ENCODE measurements at places on chromosomes 6 and 20.

DNA sequence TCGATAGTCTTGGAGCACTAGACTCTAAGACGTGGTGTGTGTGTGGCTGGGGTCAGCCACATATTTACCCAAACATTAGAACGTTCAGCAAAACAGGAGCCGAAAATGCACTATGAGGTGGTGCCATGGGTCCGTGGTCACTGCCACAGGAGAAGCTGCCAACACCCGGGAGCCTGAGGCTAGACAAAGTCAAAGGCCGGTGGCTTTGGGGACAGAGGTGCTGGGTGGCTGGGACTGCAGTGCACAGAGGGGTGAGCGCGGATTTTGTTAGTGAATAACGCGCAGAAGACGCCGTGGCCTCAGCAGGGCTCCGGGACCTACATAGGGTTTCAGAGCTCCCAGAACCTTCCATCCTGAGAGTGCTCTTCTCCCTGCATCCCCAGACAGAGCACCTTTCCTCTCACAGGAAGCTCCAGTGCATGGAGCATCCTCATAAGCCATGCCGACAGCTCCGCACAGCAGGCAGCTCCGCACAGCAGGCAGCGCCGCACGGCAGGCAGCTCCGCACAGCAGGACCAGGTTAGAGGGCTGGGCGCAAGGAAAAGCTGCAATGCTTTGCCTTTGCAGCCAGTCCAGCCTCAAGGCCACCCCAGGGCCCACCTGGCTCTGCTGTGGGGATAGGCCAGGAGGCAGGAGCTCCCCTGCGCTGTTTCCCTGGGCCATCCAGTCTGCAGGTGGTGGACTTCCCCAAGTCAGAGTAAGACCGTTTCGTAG is 304.1 kb downstream of the TAF4 start:
- no peak for DNase-seq

DNA sequence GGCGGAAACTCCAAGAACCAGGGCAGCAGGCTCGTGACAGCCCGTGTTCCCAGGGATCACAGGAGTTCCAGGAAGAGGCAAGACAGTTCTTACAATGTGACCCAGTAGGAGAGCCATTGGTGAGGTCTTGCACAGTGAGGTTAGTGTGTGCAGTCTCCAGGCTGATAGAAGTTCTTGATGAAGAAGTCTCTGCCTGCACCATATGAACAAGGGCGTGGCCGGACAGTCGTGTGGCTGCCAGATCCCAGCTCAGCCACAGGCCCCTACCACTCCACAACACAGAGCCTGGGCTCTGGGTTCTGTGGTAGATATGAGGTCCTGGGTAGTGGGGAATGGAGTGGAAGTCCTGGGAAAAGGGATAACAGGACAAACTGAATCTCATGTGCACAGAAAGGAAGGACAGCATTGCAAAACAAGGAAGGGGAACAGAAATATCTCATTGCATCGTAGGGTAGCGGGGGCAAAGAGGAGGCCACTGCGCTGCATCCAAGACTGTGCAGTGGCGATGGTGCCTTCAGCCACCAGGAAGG is 65.2 kb downstream of the STX11 start:
- DNase-seq: no peak

DNA sequence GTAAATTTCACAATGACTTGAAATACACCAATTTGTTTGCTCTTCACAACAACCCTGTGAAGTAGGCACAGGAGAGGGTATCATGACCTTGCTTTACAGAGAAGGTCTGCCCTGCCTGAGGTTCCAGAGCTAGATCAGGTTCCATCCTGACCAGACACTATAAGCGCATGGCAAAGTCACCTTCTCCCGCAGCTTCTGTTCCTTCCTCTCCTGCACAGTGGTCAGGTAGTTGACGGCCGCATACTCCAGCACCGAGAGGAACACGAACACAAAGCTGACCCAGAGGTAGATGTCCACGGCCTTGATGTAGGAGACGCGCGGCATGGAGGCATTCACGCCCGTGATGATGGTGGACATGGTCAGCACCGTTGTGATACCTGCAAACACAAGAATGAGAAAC is 34.3 kb downstream of the PM20D2 start:
- DNase-seq: no peak

DNA sequence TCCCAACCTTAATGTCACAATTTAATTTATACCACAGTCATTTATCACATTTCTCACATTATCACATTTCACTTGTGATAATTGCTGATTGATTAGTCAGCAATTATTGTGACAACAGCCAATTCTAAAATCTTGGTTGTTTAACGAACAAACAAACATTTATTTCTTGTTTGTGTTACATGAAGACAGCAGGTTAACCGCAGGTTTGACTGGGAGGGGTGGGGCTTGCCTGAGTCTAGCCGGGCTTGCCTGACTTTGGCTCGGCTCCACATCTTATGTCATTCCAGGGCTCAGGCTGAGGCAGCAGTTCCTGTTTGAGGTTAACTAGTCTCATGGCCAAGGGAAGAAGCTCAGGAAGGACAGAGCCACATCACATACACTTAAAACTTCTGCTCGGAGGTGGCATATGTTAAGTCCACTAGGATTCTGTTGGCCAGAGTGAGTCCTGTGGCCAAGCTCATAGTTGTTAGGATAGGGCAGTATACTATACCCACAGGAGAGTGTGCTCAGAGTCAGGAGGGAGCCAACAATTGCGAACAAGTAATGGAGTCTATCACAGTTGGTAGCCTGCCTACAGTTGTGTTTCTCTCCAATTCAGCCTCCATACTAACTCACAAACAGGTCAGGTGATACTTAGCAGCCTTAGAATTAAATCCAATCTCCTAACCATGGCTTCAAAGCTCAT is 90.0 kb upstream of the IFNGR1 start:
- DNase-seq: peak; percentile 39

- DNase-seq: no peak
These were observed 125.3 kb upstream of the B3GAT2 start for GRCh38 chr6:71082033-71082650.

- DNase-seq: no peak
These were observed 18.0 kb upstream of the MAFB start for GRCh38 chr20:40706977-40707582.

DNA sequence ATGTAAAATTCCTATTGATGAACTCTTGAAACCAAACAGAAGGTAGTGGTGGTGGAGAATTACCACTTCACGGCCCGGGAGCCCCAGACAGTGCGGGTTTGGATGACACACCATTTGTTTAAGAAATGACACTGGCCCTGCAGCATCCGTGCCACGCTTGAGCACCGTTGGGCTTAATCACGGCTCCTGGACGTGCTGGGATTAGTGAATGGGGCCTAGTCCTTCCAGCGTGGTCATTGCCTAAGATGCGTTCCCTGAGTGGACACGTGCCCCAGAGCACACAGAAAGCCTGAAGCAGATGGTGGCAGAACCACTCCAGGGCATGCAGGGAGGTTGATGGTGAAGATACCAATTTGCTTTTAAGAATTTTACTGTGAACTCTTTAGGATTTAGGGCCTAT is 14.5 kb downstream of the STX16 start:
- no peak for DNase-seq

GRCh38 chr20:58522666-58523065 is 7.5 kb upstream of the APCDD1L start:
- DNase-seq: no peak

GRCh38 chr20:6974838-6975237 is 207.4 kb downstream of the BMP2 start:
- no peak for DNase-seq

DNA sequence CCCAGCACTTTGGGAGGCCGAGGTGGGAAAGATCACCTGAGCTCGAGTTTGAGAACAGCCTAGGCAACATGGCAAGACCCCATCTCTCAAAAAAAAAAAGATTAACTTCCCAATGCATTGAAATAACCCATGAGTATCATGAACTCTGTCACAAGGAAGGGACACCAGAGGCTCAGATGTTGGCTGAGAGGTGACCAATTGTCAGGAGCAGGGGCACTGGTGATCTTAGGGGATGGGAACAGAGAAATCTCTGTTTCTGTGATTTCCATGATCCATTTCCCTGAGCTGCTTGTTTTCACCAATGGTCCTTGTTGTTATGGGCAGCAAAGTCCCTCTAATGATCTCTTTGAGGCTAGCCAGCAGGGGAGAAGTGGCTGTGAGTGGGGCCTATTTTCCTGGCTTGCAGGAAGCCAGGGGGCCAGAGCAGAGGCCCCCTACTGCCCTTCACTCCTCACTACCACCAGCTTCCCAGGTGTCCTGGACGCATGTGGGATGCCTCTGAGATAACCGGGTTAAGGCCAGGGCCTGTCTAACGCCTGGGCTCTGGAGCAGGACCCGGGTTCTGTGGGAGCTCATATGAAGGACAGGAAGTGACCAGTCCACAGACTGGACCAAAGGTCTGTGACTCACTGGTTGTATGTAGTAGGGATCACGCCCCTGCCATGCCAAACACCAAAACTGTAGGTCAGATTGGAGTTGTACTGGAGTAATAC is 54.4 kb downstream of the PCNA start:
- no peak for DNase-seq

- DNase-seq: no peak
These were observed 29.2 kb upstream of the DSP start for GRCh38 chr6:7512320-7512719.

DNA sequence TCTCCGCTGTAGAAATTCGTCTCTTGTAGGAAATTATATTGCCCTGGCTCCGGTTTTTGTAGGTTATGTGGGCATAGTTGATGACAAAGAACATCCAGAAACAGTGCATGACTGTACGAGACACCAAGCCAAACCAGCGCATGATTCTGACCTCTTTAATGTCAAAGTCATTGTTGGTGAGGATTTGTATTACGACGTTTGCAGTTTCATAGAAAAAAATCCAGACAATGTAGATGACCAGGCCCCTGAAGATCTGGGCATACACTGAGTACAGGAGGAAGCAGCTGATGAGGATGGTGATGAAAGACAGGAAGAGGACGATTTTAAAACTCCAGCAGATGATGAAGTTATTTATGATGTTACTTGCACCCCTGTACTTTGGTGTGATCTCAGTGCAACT is 39.1 kb upstream of the TBC1D22B start:
- no peak for DNase-seq

- DNase-seq: no peak
These were observed 72.8 kb upstream of the ADTRP start for GRCh38 chr6:11851387-11851786.

DNA sequence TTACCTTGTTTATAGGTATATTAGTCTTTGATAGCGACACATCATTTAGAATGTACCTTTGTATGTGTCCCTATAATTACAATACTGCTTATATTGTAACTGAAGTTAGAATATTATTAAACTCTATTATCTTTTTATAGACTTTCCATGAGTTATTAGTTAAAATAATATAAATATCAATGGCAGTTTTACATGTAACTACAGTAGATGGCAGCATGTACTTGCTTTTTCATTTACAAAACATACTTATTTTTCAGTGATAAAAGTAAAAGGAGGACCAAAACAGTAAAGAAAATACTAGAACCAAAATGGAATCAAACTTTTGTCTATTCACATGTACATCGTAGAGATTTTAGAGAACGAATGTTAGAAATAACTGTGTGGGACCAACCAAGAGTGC is 364.3 kb downstream of the RIMS1 start:
- DNase-seq: no peak

DNA sequence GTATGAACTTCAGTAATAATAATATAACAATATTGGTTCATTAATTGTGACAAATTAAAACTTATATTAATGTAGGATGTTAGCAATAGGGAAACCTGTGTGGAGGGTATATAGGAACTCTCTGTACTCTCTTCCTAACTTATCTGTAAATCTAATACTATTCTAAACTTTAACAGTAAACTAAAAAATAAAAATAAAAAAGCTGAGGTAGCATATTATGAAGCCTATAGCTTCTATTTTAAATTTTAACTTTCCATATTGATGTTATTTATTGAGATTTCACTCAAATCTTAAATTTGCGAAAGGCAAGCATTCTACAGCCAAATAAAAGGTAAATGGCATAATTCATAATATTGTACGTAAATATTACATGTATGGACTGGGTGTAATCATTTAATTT is 326.4 kb downstream of the MEI4 start:
- DNase-seq: no peak

DNA sequence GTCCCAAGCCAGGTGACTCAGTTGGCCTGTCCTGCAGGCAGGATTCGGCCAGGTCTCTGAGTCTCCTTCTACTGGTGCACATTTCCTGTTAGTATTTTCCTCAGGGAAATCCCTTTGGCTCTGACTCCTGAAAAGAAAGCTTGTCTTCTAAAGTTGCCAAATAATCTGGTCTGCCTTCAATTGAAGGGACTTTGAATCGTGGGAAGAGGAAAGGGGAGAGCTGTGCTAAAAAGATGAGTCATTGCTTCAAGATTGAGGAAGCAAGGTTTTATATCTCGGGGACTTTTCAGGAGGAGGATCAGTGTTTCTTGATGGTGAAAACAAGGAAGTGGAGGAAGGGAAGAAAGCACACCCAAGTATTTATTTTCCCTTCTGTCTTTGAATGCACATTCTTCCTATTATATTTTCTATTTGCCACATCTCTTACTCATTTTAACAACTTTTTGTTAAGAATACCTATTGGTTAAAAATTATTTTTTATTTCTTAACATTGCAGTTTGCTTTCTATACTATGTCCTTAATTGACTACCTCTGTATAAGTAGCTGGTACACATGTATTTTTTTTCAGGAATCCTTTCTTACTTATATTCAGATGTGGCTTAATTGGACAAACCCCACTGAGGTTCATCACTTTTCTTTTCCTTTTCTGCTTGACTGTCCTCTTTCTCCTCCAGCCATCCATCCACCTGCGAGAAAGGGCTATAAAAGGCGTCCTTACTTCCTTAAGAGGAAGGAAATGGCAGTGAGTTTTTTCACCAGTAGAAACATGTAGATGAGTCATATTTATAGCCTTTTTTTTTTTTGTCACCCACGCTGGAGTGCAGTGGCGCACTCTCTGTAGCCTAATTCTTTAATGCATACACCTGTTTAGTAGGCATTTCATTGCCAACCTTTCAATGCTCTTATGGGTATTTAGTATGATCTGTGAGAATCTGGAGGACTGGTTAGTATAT is 15.0 kb upstream of the IFNGR1 start:
- no peak for DNase-seq

DNA sequence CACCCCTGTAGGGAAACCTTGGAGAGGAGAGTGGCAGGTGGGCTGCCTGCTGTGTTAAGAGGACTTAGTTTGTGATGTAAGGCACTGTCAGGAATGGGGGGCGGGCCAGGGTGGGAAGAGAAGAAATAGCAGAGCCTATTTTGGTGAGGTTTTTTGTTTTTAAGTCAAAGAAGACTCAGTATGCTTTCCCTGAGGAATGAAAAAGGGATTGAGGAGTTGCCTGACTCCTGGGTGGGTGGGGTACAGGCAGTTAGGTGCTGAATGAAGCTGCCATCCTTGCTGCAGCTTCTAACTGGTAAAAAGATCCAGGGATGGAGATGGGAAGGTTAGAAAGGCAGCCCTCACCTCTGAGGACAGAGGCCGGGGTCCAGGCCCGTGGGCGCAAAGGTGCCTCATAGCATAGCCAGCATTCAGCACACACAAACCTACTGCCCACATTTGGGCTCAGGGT is 37.9 kb downstream of the PLCG1 start:
- no peak for DNase-seq
